ENCODE measurements at places on chromosomes 16 and 17. TPM values are rescaled to one million over a fixed set of nuclear protein-coding genes. Genes with fewer than 3 reads are reported as not detected.
A peak's percentile ranks its signal among the peaks of the same experiment; 100 is the strongest.

The USP31 gene
- 3.9 TPM for total RNA-seq

The KRT40 gene
- total RNA-seq: not detected

The LAT gene
- not detected for total RNA-seq

The MYH4 gene
- not detected for total RNA-seq

GRCh38 chr17:65220732-65221131 lies 83.6 kb downstream of the RGS9 start:
- no peak for DNase-seq

DNA sequence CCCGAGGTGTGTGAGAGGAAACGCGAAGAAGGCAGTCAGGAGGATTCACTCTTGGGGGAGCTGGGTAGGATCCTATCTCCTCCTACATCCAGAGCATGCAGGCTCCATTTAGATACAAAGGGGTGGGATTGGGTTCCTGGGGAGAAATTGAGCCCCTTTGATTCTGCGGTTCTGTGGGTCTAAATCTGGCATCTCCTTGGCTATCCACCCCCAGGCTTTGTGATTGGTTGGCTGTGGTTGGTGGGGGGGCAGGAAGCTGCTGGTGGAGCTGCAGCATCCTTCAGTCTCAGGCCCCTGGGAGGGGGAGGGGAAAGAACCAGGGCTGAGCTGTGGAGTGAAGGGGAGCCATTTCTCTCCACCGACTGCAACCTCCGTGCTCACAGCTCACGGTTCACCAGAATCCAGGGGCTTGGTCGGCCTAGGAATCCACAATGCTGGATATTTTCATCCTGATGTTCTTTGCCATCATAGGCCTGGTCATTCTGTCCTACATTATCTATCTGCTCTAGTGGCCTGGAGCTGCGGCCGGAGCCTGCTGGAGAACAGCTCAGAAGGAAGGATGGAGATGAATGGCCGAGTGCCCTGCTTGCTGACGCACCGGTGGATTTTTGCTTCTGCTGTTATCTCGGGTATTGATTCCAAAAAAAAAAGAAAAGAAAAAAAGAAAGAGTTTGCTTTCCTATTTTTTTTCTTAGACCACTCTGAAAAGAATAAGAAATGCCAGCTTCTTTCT lies at the start of gene LASP1NB:
Gene LASP1NB, plus strand, starts transcription at position 352 of the 733 bp plus-strand sequence.
- DNase-seq: peak; percentile 70

DNA sequence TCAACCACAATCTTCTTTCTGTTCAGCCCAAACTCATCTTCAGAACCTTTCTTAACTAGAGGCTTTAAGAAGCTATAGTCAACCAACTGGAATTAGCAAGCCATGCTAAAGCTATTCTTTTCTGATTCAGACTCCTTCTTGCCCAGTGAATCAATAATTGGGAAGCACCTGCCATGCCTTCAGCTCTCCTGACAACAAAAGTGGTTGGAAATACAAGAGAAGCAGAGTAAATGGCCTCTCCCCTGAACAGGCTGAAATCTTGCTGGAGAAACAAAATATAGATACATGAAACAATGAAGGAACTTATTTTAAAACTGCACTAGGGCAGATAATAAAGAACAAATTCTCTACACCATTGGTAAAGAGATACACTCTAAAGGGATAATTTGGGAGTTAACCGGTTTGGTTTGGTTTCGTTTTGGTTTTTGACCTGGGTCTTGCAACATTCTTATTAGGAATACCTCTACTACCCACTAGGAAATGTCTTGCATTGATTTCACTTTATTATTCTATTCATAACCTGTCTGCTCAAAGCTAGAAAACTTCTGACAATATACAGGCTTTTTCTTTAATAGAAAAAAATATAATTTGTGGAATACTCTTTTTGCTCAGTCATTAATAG lies 173.6 kb upstream of the DYNLRB2 start:
- DNase-seq: no peak

- DNase-seq: no peak
Measured at GRCh38 chr17:28367641-28368305, 2.3 kb downstream of the VTN start.

DNA sequence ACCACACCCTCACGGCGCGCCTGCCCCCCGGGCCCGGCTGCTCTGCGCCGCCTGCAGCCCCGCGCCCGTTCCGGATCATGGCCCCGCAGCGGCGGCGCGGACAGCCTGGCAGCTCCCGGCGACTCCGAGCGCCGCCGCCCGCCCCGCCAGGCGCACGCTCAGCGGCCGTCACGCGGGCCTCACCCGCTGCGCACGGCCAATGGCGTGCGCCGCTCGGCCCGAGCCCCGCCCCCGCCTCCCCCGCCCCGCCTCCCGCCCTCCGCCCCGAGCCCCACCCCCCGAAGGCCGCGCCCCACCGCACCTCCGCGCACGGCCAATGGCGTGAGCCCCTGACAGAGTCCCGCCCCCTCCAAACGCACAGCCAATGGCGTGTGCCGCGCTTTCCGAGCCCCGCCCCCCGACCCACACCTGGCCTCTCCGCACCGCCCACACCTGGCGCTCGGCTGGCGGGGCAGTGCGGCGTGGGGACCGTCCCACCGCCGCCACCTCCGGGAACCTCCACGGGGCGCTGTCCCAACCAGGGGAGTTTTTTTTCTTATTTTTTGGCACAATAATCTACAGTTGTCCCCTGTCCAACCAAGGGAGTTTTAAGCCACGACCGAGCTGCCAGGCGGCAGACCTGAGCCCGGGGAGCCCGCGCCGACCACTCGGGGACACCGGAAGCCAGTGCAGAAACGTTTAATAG lies at the start of gene PCYT2:
Gene PCYT2, minus strand, starts transcription at position 123 of the 685 bp plus-strand sequence. Its CDS starts 44 bp downstream, at position 79.
- DNase-seq: peak; percentile 73

DNA sequence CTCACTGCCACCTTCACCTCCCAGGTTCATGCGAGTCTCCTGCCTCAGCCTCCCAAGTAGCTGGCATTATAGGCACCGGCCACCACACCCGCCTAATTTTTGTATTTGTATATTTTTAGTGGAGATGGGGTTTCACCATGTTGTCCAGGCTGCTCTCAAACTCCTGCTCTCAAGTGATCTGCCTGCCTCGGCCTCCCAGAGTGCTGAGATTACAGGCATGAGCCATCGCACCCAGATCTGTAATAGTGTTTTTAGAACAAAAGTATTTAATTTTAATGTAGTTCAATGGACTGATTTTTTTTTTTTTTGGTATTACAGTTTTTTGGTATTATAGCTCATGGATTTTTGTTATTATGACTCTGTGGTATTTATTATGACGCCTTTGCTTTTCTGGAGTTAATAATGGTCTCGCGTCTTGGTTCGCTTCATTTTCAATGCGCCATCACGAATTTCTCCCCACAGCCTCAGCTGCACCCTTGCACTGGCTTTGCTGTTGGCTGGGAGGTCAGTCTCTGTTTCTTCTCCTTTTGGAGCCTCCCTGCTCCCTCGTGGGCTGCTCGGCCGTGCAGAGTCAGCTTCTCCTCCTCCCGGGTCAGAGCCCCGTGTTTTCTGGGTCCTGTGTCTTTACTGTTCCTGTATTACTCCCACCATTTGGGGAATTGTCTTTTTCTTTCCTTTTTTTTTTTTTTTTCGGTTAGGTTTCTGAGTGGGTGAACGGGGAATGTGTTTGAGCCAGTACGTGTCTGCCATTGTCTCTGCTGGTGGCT lies 27.2 kb downstream of the BAIAP2 start:
- DNase-seq: no peak
